Fibroblast of villous mesenchyme (primary cell): ENCODE measurements at places on chromosomes 16 and 17. TPM values are rescaled to one million over a fixed set of nuclear protein-coding genes. Genes with fewer than 3 reads are reported as not detected.

PTRH2 gene
- total RNA-seq = 16.4 TPM in 2 replicates

TSC2 gene
- 62.6 and 69.9 TPM in 2 replicates for total RNA-seq

DNASE1L2 gene
- 0.64 and 0.86 TPM in 2 replicates for total RNA-seq

SYNGR3 gene
- 1.6 and 2.6 TPM in 2 replicates for total RNA-seq

PRSS21 gene
- total RNA-seq = 0.32 and 0.43 TPM in 2 replicates

PLLP gene
- total RNA-seq = under 0.01 TPM in 1 of 2 replicates, not detected in the other

KCNJ18 gene
- total RNA-seq = not detected in 2 replicates

MTSS2 gene
- 74.1 and 97.6 TPM in 2 replicates for total RNA-seq

IRX6 gene
- total RNA-seq = not detected in 2 replicates

NPTX1 gene
- total RNA-seq = 1.3 and 2.2 TPM in 2 replicates

TMC7 gene
- under 0.01 and 0.32 TPM in 2 replicates for total RNA-seq

NOTUM gene
- under 0.01 TPM in 1 of 2 replicates, not detected in the other for total RNA-seq

CDRT15 gene
- total RNA-seq = not detected in 2 replicates

TBC1D3E gene
- 0.32 TPM in 1 of 2 replicates, not detected in the other for total RNA-seq

CDH13 gene
- total RNA-seq = 47.5 and 72.2 TPM in 2 replicates

CXCL16 gene
- total RNA-seq = 0.64 and 0.86 TPM in 2 replicates

ALOX12B gene
- total RNA-seq = not detected in 2 replicates

PLXDC1 gene
- total RNA-seq = 0.43 and 0.64 TPM in 2 replicates

FOXN1 gene
- total RNA-seq = not detected in 2 replicates

ZNF19 gene
- 2.2 and 2.6 TPM in 2 replicates for total RNA-seq

OR1A1 gene
- total RNA-seq = not detected in 2 replicates
